Activated CD4-positive, CD25-positive, alpha-beta regulatory T cell treated with anti-CD3 and anti-CD28 coated beads, Interleukin-2, amount 50 U/mL, for 24 hours (primary cell): ENCODE measurements at places on chromosomes 3 and 15.

- no peak for ATAC-seq
Measured at GRCh38 chr15:85583442-85583841, 203.0 kb downstream of the AKAP13 start.

- ATAC-seq, result no peak
Measured at GRCh38 chr3:107966276-107966675, 124.6 kb downstream of the CD47 start.

DNA sequence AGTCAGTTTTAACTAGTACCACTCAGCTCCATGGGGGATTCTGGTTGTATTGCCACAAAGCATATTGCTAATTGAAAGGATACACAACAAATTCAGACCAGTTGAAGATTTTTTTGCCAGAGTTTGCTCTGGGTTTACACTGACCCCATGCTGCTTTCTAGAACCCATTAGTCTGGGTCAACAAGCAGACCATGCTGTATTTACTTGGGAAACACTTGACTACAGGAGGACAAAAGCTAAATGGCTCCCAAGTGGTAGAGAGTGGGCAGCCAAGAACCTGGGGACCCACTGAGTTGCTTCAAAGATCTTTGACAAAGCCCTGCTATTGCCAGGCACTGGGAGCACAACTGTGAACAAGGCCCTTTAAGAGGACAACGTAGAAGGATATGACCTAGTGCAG lies 86.8 kb upstream of the PSMD6 start:
- no peak for ATAC-seq

GRCh38 chr3:171508676-171509075 lies 48.5 kb upstream of the TNIK start:
- ATAC-seq, result no peak

DNA sequence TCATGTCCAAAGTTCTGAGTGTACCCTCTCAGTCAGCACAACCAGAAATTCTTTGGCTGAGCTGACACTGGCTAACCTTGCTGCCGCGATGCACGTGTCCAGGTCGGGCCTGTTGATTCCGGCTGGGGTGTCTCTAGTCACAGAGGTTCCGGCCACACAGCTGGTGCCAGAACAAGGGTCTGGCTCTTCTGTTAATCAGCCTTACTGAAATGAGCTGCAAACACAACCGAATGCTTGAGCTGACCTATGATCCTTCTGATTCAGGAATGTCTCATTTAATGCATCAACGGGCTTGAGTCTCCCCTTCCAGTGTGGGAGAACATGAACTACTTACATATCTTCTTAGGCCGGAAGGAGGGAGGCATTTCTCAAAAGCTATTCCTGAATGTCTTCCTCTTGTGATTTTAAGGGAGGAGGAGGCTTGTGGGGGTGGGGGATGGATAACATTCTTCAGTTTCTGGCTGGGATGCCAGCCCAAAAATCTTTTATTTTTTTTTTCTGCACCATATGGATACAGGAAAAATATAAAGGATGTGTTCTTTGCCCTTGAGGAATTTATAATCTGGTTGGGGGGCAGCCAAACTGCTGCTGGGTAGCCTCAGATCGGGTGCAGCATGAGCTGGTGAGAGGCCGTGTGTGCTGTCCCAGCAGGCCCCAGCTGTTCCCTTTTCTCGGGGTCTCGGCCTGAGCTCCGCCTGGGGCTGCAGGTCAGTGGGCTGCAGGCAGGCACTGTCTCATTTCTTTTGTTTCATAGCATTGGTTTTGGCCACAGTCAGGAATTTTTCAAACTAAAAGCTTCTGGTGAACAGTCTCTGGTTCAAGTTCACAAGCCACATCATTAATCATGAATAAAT lies 319.1 kb upstream of the TBL1XR1 start:
- no peak for ATAC-seq

- no peak for ATAC-seq
Measured at GRCh38 chr3:147875498-147875897, 466.3 kb downstream of the ZIC1 start.

GRCh38 chr3:106249981-106250380 lies 381.2 kb upstream of the CBLB start:
- no peak for ATAC-seq

DNA sequence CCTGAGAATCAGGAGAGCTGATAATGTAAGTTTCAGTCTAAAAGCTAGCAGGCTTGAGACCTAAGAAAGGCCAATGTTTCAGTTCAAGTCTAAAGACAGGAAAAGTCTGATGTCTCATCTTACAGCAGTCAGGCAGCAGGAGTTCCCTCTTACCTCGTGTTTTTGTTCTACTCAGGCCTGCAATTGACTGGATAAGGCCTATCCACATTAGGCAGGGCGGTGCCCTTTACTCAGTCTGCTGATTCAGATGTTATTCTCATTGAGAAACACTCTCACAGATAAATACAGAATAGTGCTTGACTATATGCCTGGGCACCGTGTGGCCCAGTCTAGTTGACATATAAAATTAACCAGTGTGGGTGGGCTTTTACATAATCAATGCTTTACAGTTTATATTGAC lies 122.4 kb downstream of the NR1D2 start:
- ATAC-seq, result no peak

DNA sequence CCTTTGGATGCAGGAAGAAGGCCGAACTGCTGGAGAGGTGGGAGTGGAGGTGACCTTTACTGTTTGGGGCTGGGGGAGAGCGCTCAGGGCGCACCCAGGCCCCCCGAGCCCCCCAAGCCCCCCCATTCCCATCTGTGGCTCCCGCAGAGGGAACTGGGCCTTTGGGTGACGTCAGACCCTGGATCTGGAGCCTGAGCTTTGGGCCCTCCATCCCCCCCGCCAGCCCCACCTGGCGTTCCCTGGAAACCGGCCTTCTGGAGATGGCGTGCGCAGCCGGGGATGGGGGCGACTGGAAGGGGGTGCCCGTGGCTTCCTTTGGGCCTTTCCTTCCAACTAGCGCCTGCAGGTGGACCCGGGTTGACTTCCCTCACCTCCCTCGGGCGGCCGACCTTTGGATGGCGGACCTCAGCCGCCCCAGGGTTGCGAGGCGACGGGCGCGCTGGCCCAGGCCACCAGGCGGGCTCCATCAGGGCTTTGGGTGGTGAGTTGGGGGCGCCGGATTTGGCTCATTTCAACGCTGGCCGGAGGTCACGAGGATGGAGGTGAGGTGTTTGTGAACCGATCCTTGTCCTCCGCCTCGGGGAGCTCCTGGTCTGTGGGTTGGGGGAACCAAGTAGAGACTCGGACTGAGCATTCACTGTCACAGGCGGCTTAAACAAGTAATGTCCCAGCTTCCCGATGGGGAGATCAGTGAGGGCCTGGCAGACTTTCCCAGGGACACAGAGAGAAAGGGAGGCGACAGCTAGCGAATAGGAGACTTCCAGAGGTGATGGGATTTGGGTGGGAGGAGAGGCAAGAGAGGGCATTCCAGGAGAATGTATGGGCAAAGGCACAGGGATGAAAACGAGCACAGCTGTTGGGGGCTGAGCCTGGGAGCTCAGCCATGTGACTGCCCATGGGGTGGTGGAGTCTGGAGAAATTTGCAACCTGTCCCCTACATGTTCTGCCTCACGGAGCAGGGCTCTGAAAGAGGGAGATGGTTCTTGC lies 709 bp downstream of the SCAMP5 start:
- ATAC-seq, result no peak

- no peak for ATAC-seq
Measured at GRCh38 chr15:62534996-62535395, 369.9 kb upstream of the C2CD4B start.

- no peak for ATAC-seq
Measured at GRCh38 chr15:36335659-36336058, 243.8 kb upstream of the CDIN1 start.

- no peak for ATAC-seq
Measured at GRCh38 chr15:69194025-69194827, 33.8 kb downstream of the GLCE start.

DNA sequence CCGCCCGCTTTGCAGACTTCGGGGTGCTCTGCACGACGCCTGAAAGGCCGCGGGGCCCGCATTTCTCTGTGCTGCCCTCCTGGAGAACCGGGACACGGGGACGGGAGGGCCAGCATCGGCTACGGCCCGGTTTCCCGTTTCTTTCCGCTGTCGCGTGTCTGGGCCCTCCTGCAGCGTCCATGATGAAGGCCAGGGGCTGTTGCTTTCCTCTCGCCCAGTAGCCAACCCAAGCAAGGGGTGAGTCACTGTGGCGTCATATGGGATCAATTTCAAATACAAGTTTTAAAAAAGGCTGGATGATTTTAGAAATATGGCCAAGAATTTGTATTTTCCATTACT lies 435 bp downstream of the SLC35G2 start:
- no peak for ATAC-seq

GRCh38 chr3:156543043-156543555 lies 11.8 kb downstream of the SSR3 start:
- no peak for ATAC-seq

- peak; percentile 73 for ATAC-seq
Measured at GRCh38 chr15:60540002-60540651, 61.2 kb upstream of the ICE2 start.

DNA sequence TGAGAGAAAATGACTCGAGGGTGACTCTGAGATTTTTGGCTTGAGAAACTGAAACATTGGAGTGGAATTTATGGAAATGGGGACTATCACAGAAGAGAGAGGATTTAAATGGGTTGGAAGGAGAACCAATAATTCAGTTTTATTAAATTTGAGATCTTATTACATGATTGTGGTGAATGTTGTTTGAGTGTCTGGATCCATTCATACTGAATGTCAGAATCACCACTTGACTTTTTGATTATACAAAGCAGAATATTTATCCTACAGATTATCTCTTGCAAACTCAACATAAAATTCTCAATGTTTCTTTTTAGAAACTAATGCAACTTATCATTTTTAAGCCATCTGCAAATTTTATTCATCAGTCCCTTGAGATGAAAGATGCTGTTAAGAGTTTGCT lies 332.8 kb downstream of the CNTN3 start:
- ATAC-seq, result no peak

DNA sequence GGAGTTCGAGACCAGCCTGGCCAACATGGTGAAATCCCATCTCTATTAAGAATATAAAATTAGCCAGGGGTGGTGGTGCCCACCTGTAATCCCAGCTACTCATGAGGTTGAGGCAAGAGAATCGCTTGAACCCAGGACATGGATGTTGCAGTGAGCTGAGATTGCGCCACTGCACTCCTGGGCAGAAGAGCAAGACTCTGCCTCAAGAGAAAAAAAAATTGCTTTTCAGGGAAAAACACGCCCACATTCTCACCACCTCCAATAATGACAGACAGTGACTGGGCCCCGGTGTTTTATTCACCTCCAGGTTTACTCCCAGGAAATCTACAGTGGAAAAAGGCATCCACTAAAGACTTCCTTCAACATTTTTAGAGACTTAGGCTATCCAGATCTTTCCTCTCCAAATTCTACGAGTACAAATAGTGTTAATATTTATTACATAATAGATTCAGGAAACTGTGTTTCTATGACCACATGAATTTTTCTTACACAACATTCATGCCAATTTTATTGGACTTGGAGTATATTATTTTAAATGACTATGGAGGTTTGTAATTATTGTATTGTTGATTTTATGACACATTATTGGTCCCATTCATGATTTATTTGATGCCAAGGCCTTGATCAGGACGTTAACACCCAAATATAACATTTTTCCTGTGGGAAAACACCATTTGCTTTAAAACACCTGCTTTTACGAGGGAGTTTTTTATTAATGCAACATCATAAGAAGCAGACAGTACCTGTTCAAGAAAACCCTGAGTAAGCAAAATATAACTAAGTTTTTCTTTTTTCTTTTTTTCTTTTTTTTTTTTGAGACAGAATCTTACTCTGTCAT lies 26.6 kb downstream of the IGF2BP2 start:
- ATAC-seq, result no peak

GRCh38 chr3:139601191-139601961 lies 61.8 kb upstream of the RBP1 start:
- no peak for ATAC-seq

- no peak for ATAC-seq
Measured at GRCh38 chr3:171039674-171040073, 13.2 kb upstream of the SLC2A2 start.

DNA sequence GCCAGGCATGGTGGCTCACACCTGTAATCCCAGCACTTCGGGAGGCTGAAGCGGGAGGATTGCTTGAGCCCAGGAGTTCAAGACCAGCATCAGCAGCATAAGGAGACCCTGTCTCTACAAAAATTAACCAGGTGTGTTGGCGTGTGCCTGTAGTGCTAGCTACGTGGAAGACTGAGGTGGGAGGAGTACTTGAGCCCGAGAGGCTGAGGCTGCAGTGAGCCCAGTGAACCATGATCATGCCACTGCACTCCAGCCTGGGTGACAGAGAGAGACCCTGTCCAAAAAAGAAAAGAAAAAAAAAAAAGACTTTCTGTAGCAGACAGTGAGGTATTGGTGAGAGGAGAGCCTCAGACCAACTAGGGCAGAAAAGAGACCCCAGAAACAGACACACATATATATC lies 263.8 kb downstream of the XXYLT1 start:
- no peak for ATAC-seq

- ATAC-seq, result no peak
Measured at GRCh38 chr3:196842567-196843434, 24.9 kb upstream of the SENP5 start.

GRCh38 chr3:194871143-194871863 lies 185.6 kb downstream of the FAM43A start:
- no peak for ATAC-seq

DNA sequence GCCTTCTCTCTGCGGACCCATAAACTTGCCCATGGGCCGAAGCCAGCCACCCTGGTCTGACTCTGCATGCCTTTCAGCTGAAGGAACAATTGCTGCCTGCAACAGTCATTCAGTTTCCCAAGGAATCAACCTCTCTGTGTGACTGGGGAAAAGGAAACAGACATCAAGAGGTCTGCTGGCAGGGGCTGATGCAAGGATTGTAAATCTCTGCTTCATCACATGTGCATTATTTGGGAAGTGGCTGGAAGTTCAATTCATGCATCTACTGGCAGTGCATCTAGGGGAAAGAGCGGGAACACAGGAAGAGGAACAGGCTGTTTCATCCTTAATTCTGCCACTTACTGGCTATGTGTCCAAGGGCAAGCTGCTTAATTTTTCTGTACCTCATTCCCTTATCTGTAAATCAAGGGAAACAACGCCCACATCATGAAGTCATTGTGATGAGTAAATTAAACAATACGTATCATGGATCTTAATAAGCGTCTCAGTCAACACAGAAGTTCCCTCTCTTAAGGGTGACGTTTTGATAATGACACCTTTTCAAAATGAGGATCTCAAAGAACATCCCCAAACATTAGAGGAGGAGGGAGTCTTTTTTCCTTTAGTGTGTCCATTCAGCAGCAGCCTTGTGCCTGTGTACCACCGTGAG lies 17.4 kb upstream of the ADPGK start:
- no peak for ATAC-seq

- ATAC-seq, result peak; percentile 46
Measured at GRCh38 chr3:186220365-186220764, 111.5 kb upstream of the ETV5 start.

- ATAC-seq, result no peak
Measured at GRCh38 chr3:181250714-181251113, 261.2 kb upstream of the DNAJC19 start.

GRCh38 chr3:106423321-106424225 lies 554.8 kb upstream of the CBLB start:
- peak; percentile 50 for ATAC-seq

- ATAC-seq, result no peak
Measured at GRCh38 chr15:62972814-62973213, 69.7 kb upstream of the TPM1 start.
